ENCODE measurements at places on chromosomes 4 and X. TPM values are rescaled to one million over a fixed set of nuclear protein-coding genes. Genes with fewer than 3 reads are reported as not detected.

The CWH43 gene
- total RNA-seq = not detected

The KIAA1210 gene
- not detected for total RNA-seq

- DNase-seq = no peak
Measured at GRCh38 chrX:18964026-18964425, 19.9 kb downstream of the PHKA2 start.

DNA sequence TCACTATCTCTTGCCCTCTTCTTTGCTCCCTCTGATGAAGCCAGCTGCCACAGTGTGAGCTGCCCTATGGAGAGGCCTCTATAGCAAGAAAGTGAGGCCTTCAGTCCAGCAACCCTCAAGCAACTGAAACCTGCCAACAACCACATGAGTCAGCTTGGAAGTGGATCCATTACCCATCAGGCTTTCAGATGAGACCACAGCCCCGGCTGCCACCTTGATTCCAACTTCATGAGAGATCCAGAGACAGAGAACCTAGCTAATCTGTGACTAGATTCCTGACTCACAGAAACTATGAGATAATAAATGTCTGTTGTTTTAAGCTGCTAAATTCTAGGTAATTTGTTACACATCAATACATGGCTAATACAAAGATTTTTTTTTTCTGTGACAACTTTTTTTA lies 20.4 kb upstream of the WAS start:
- DNase-seq = no peak

GRCh38 chrX:133645256-133645655 lies 230.0 kb upstream of the GPC4 start:
- DNase-seq = peak; percentile 25

- no peak for DNase-seq
Measured at GRCh38 chr4:184386271-184386781, 88.0 kb downstream of the IRF2 start.

GRCh38 chr4:189090174-189090814 lies 850.4 kb upstream of the FRG1 start:
- peak; percentile 36 for DNase-seq

GRCh38 chr4:92304606-92305005 lies 840 bp downstream of the GRID2 start:
- peak; percentile 15 for DNase-seq

Data from fibroblast of lung (primary cell).